ENCODE measurements at places on chromosomes 13 and 19. TPM values are rescaled to one million over a fixed set of nuclear protein-coding genes. Genes with fewer than 3 reads are reported as not detected.

FOXA3 gene
- total RNA-seq: 2.2 TPM

ZNF296 gene
- total RNA-seq: not detected

- DNase-seq: no peak
Observed at GRCh38 chr13:50403311-50403710, 388.1 kb downstream of the KCNRG start.

- DNase-seq: no peak
Observed at GRCh38 chr13:36879218-36879938, 40.7 kb downstream of the SMAD9 start.

EID2B gene
- total RNA-seq: 4.6 TPM

GRCh38 chr13:104984296-104984818 lies 1551.1 kb downstream of the EFNB2 start:
- DNase-seq: peak; percentile 63

DNA sequence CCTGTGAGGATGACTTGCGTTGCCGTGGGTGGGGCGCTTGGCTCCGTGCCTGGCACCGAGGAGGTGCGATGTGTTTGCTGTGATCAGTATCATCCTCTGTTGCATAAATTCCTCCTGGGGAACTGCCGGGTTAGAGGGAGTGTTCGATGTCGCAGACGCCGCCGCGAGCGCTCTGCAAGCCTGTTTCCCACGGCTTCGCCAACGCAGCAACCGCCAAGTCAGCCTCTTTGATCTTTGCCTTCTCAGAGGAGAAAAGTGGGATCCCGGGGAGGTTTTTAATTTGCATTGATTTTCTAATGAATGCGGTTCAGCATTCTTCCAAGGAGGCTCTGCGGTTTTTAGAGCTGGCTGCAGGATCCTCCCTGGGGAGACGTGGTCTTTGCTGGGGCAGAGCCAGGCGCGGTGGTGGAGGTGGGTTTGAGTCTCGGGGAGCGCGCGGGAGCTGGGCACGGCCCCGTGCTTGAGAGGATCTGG lies 7.6 kb downstream of the GPR32 start:
- no peak for DNase-seq

DNA sequence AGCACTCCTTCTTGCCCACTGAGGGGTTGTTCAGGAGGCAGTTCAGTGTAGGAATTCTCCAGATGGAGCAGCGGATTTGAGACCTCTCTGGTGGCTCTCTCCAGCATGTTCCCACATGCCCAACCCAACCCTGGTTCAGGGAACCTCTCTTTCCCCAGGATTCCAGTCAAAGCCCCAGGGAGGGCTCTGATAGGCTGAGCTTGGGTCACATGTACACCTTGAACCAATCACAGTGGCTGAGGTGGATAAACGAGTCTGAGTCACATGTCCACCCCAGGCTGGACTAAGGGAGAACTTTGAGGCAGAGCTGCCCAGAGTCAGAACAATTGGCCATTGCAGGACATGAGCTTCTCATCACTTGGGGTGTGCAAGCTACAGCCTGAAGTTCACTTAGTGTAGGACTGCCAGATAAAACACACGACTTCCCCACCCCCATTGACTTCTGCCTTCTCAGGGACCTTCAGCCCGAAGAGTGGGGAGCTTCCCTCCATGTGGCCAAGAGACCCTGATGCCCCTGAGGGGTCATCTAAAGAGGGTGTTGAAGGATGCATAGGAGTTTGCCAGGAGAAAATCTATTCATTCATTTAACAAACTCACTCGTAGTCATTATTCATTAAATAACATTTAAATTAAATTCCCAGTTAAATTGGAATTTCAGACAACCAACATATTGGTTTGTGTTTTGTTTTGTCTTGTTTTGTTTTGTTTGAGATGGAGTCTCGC lies 4.0 kb upstream of the MAST3 start:
- peak; percentile 67 for DNase-seq

GRCh38 chr19:4375164-4376027 lies 25.0 kb downstream of the SH3GL1 start:
- no peak for DNase-seq

DNA sequence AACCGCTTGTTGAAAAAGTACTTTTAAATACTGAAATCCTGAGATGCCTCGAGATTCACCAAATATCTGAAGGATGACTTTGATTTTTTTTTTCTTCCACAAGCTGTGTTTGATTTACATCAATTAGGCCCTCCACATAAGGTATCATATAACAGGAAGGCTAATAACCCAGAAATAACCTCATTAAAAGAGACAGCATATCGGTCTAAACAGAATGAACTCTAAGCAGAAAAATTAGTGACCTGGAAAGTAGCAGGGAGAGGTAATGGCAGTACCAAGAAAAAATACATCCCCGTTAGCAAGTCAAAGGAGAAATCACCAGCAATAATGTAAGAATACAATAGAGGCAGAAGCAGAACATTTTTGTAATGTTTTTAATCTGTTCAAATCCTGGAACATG lies 452.4 kb upstream of the TSHZ3 start:
- no peak for DNase-seq

GRCh38 chr19:20313894-20314293 lies 146.9 kb downstream of the ZNF486 start:
- no peak for DNase-seq

DNA sequence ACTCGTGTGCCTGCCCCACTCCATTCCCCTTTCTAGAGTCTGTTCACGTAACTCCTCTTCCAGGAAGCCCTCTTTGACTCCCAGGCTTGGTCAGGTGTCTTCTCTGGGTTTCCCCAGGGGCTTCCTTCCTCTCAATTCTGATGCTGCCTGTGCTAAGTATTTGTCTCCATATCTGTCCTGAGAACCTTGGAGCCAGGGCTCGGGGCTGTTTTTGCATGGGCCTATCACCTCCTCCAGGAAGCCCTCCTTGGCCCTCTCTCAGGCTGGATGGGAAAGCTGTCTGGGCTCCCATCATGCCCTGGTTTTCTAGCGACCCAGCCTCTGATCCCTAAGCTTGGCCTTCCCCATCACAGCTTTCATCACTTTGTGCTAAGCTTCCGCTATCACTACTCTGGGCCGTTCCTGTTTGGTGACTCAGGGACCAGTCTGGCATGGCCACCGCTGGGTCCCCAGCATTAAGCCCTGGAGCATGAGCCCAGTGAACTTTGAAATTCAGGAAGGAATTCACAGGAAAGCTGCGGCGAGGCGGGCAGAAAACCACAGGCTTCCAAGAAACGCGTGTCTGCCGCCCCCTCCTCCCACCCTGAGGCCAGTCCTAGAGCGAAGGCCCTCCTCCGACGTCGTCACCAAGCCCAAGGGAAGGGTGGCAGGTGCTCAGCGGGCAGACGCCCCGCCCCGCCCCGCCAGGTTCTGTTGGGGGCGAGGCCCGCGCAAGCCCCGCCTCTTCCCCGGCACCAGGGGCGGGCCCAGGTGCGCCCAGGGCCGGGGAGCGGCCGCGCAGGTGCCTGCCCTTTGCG lies 486 bp upstream of the SPINT2 start:
- DNase-seq: no peak

DNA sequence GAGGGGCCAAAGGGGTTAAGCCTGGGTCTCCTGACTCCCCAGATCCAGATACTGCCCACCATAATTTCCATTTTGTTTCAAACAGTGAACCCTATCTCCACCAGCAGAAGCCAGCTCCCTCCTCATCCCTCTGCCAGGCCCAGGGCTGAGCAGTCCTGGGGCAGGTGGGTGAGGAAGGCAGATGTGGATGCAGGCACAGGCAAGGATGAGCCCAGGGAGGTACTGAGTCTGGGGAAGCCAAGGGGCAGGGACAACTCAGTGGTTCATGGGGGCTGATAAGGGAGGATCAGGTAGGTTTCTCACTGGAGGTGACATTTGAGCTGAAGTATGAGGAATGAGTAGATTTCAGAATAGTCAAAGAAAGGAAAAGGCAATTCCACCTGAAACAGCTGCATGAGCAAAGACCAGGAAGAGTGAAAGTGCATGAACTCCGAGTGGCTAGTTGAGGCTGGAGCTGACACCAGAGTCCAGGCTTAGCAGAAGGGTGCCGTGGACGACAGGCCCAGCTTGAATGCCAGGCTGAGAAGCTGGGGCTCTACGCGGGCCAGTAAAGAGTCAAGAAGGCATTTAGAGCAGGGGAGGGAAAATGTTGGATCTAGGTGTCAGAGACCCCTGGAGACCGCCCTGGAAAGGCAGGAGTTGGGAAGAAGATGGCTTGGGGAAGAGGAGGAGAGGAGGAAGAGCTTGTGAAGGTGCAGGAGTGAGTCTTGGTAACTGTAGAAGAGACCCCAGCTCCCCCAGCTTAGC lies 10.3 kb downstream of the CIC start:
- no peak for DNase-seq

GRCh38 chr19:52248241-52248640 lies 21.1 kb upstream of the ZNF766 start:
- no peak for DNase-seq

GRCh38 chr13:34886121-34886875 lies 55.8 kb upstream of the NBEA start:
- DNase-seq: no peak

LGI4 gene
- total RNA-seq: not detected

- peak; percentile 19 for DNase-seq
Observed at GRCh38 chr13:110524541-110525257, 36.8 kb downstream of the RAB20 start.

ZNF837 gene
- total RNA-seq: 0.08 TPM

DNA sequence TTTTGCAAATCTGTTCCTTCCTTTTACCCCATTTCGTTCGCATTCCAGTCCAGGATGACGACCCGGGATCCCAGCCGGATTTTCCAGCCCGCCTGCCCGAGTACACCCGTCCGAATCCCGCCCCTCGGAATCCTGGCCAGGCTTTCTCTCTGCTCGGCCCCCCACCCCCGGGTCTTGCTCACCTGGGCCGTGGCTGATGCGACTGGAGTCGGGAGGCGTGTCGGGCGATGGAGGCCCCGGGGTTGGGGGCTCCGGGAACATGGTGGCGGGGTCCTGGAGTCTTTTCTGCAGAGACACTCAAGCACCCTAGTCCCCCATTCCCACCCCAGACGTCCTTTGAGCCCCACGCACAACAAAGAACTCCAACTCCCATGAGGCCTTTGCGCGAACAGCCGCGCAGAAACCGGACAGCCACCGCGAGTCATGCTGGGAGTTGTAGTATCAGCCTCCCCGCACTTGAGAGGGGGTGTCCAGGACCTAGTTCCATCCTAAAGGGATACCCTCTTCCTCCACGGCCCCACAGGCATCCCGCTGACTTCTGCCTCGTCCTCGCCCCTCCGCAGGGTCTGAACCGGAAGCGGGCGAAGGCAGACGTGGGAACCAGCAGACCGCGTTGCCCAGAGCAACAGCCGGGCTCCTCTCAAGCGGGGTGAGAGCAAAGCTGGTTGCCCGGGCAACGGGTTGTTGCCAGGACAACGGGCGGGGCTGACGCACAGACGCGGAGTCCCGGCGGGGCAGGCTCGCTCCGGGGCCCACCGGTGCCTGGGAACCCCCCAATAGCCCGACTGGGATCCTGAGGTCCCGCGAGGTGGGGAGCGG lies 1.1 kb downstream of the SYT5 start:
- peak; percentile 71 for DNase-seq

GRCh38 chr13:102935896-102936321 lies 90.1 kb downstream of the ERCC5 start:
- DNase-seq: no peak

GRCh38 chr13:60016229-60016628 lies 147.5 kb downstream of the DIAPH3 start:
- DNase-seq: no peak

DNA sequence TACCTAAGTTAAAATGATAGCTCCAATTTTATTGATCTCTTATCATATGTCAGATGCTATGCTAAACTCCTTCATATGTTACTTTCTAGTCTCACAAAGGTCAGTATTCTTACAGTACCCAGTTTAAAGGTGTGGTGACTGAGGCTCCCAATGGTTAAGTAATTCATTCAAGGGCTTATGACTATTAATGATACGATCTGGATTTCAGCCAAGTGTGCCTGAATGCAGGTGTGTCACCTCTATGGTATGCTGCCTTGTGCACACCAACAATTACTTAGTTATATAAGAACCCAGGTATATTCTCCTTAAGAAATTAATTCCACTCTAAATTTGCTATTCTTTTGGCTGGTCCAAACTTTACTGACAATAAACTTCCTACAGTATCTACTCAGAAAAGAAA lies 84.6 kb upstream of the TRPC4 start:
- DNase-seq: peak; percentile 12

PRR22 gene
- 5.9 TPM for total RNA-seq

GRCh38 chr19:38233740-38234251 lies 9.8 kb upstream of the DPF1 start:
- peak; percentile 53 for DNase-seq

CLASRP gene
- 31.0 TPM for total RNA-seq

- no peak for DNase-seq
Observed at GRCh38 chr19:3034406-3034655, 5.3 kb upstream of the TLE2 start.

DNA sequence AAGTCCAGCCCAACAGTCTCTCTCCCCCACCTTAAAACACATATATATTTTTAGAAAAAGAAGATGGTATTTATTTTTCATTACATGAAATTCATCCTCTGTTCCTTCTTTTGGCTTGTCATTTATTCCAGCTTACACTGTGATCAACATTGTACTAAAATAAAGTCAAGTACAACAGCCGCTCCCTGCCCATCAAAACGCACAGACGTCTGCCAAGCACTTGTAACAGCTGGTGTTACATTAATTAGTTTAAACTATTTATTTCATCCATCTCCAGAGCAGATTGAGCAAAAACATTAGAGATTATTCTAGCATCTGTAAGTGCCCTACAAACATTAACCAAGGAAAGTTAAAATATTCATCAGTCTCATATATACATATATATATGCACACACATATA lies 350.5 kb downstream of the DACH1 start:
- DNase-seq: no peak

DNA sequence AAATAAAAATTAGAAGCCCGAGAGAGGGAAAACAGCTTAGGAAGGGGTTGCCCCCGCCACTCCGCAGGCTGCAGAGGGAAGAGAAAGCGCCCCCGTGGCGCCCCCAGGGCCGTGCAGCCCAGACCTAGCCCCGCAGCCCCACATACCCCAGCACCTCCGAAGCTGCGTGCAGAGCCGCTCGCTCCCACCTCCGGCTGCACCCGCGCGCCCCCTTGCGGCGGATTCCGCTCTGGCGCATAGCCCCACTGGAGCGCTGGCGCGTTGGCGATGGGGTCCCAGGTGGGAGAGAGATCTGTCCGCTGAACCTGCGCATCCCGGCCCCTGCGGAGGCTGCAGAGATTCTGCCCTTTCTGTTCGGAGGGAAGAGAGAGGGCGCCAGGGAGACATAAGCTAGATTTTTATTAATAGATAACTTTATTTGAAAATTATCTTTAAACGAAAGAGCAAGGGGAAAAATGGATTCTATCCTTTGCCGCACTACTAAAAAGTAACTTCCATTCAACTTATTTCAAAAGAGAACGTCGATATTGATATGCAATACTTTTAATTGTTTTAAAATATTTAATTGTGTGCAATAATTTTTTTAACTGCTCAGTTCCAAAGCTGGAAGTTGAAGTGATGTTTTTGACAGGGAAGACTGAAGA lies 11.7 kb upstream of the CLN5 start:
- DNase-seq: peak; percentile 61

RSPH6A gene
- 0.13 TPM for total RNA-seq
